Activated naive CD4-positive, alpha-beta T cell treated with anti-CD3 and anti-CD28 coated beads for 36 hours (primary cell): ENCODE measurements at places on chromosomes 1 and 21.

DNA sequence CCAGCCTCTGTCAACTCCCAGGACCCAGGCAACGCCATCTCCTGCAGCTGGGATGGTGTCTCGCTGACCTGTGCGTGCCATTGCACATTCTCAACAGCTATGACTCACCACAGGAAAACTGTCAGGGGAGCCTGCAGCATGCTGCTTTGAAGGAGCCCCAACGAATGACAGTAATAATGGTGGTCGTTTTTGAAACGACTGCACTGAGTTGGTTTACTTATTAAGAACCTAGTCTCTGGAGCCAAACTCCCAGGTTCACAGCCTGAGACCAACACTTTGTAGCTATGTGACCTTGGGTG lies 21.6 kb downstream of the TCEA3 start:
- H3K27me3 ChIP-seq, result no peaks in the 10 kb centered on the region
- H3K36me3 ChIP-seq, result no peaks in the 10 kb centered on the region
- H3K27ac ChIP-seq, result no peak overlapping the region
- no peak for DNase-seq
- H3K4me3 ChIP-seq, result no peak overlapping the region

GRCh38 chr1:241715956-241716355 lies 63.9 kb downstream of the WDR64 start:
- H3K27me3 ChIP-seq, result no peaks in the 10 kb centered on the region
- H3K27ac ChIP-seq, result no peak overlapping the region
- peaks cover 22% of the 10 kb centered on the region for H3K4me1 ChIP-seq
- H3K36me3 ChIP-seq, result no peaks in the 10 kb centered on the region

GRCh38 chr1:56446531-56447098 lies 132.7 kb downstream of the PLPP3 start:
- no peaks in the 10 kb centered on the region for H3K4me1 ChIP-seq
- no peaks in the 10 kb centered on the region for H3K27me3 ChIP-seq
- no peak overlapping the region for H3K4me3 ChIP-seq
- H3K27ac ChIP-seq, result no peak overlapping the region
- no peak for DNase-seq

DNA sequence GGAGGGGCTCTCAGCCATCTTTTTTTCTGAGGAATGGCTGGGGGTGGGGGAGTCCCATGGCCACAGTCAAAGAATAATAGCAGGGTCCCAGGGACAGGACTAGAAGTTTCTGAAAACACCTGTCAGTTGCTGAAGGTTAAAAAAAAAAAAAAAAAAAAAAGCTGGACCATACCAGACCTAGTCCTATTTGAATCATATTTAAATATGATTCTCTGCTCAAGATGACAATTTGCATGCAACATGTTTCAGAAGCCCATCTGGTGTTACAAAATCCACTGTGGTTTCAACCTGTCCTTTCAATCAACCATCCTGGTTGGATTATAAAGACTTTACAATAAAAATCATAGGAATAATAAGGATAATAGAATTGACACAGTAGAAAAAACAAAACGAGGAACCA lies 153.7 kb downstream of the TENT5C start:
- DNase-seq, result no peak
- no peak overlapping the region for H3K27ac ChIP-seq
- H3K4me3 ChIP-seq, result no peak overlapping the region
- H3K4me1 ChIP-seq, result peaks cover 8% of the 10 kb centered on the region
- H3K36me3 ChIP-seq, result no peaks in the 10 kb centered on the region

DNA sequence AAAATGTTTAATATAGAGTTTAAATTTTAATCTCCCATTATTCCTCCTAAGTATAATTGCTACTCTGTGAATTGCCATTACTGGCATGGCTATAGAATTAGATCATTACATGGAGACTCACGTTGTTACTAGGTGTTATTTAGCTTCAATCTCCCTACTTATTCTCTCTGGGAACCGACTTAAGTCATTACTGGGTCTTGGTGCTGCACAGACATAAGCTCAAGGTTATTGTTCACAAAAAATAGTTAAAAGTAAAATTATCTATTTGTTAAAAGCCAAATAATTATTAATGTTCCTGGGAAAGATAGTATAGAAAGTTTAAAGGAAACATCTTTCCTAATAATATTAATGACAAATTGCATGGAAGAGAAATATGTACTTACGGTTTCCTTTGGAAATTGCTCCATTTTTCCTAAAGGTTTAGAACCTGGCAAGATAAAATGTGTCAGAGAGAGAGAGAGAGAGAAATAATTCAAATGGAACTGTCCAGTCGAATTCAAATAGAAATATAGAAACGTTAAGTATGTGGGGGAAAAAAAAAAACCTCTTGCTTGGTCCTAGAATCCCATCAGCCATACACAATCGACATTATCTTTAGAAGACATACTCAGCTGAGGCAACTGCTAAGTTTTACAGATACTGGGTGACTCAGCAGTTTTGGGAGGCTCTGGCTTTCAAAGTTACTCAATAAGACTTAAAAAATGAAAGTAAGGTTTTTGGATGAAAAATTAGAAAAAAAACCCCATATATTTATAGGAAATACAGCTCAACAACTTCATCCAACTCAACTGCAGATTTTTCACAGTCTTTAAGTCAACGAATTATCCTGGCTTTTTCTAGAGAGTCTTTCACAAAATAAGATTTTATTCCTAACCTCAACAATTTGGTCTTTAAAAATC lies at the start of gene SPTA1:
TSS of gene SPTA1 (minus strand) at position 605 of the 899 bp plus-strand sequence. CDS start at position 407, 198 bp downstream.
- no peak for DNase-seq
- no peak within 1 kb of the TSS for H3K27ac ChIP-seq
- no peaks in the 10 kb centered on the region for H3K4me1 ChIP-seq
- no peaks in the 10 kb centered on the region for H3K36me3 ChIP-seq
- H3K27me3 ChIP-seq, result peaks cover 29% of the 10 kb centered on the region
- H3K4me3 ChIP-seq, result no peak within 1 kb of the TSS

DNA sequence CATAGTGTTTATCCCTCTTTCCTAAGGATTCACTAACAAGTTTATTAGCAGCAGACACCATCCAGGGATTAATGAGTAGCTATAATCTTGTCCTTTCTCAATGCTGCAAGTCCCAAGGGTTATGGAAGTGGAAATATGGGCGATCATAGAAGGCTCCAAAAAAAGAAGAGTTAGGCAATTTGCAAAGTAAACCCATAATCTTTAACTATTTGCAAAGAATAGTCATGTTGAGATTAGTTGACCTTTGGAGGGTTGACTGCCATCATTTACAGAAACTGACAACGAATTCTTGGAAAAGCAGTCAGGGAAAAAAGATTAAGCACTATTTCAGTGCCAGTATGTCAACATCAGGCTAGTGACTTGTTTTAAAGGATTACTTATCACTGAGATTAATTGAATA lies 169.9 kb downstream of the KCNT2 start:
- no peak overlapping the region for H3K27ac ChIP-seq
- H3K36me3 ChIP-seq, result no peaks in the 10 kb centered on the region
- DNase-seq, result no peak
- H3K4me1 ChIP-seq, result no peaks in the 10 kb centered on the region

GRCh38 chr1:53590531-53591515 lies 131.6 kb downstream of the DMRTB1 start:
- no peaks in the 10 kb centered on the region for H3K36me3 ChIP-seq
- no peaks in the 10 kb centered on the region for H3K4me1 ChIP-seq
